Brain microvascular endothelial cell (primary cell): ENCODE measurements at places on chromosomes 11 and 22.
A peak's percentile ranks its signal among the peaks of the same experiment; 100 is the strongest.

DNA sequence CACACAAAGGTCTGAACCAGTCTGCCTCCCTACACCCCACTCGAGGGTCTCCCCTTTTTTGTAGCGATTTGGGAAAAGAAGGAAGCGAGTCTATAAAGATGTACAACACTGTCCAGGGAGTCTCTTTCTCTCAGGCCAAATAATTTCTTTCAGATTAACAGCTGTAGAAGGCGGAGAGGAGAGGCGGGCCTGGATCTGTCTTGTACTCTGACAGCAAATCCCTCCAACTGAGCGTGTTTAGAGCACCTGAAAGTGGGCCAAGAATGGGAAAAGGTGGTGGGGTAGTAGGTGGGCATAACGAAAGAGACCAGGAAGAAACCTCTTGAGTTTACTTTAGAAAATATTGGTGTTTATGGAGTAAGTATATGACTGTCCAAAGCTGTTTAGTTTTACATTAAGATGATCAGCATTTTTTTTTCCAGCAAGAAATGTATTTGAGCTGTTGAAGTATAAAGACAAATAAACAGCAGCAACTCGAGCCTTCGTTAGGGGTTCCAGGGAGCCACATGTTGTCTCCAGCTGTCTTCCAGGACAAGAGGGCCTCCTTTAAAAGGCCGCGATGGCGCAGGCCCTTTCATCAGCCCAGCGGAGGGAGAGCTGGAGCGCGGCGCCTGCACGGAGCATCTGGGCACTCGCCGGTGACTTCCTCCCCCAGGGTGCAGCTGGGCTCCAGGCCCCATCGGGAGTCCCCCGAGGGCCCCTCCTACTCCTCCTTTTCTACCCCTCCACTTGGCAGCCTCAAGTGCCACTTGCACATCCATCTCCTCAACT is 34.9 kb downstream of the SCUBE1 start:
- DNase-seq = no peak

DNA sequence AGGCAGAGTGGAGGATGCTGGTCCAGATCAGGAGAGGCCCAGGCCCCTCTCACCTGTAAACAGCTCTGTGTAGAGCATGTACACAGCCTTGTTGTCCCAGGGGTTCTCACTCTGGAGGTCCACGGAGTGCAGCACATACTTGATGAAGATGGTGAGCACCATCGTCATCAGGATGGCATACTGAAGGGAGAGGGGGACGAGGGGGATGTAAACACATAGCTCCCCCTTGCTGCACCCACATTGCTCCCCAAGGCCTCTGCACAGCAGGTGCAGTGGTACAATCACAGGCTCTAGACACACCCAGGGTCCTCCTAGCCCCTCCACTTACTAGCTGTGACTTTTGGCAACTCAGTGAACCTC is 2.9 kb downstream of the SYVN1 start:
- no peak for DNase-seq

GRCh38 chr11:78706551-78706950 is 131.9 kb upstream of the NARS2 start:
- no peak for DNase-seq

GRCh38 chr22:43707648-43708047 is 104.5 kb downstream of the EFCAB6 start:
- no peak for DNase-seq

GRCh38 chr22:29723766-29724165 is 4.0 kb downstream of the CABP7 start:
- no peak for DNase-seq

DNA sequence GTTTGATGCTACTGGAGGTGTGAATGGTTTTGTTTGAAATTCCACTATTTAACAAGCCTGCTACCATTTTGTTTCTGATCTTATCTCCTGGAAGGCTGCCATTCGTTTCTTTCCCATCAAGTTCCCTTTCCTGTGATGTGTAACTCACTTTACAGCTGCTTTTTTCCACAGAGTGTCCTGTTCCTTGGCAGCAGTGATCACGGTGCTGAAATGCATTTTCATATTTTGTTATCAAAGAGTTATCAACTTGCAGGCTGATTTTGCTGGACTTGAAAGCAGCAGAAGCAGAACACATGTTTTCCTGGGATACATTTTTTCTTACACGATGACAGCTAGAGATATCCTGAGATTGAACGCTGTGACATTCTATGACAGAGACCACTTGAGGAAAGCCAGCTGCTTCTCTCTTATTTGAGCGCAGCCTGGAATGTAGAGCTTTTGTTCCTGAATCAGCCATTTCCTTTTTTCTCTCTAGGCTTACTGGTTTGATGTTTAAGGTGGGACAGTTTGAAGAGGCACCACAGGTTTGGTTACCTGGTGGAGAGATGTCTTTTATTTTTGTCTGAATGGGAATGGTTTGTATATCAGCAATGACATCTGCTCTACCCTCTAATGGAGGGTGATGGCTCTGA is 34.7 kb downstream of the PRR14L start:
- no peak for DNase-seq

DNA sequence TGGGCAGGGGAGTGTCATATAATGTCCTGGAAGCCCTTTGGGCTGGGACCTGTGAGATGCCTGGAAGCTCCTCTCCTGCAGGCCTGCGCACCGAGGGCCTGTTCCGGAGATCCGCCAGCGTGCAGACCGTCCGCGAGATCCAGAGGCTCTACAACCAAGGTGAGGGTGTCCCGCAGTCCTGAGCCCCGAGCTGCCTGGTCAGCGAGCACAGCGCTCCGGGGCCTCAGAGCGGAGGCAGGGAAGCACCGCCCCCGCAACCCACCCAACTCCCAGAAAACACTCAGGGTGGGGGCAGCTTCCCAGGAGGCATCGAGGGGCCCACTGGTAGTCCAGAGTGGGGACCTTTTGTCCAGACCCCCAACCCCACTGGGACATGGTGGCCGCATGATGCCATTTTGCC is 95.5 kb downstream of the ARHGAP8 start:
- DNase-seq = no peak

DNA sequence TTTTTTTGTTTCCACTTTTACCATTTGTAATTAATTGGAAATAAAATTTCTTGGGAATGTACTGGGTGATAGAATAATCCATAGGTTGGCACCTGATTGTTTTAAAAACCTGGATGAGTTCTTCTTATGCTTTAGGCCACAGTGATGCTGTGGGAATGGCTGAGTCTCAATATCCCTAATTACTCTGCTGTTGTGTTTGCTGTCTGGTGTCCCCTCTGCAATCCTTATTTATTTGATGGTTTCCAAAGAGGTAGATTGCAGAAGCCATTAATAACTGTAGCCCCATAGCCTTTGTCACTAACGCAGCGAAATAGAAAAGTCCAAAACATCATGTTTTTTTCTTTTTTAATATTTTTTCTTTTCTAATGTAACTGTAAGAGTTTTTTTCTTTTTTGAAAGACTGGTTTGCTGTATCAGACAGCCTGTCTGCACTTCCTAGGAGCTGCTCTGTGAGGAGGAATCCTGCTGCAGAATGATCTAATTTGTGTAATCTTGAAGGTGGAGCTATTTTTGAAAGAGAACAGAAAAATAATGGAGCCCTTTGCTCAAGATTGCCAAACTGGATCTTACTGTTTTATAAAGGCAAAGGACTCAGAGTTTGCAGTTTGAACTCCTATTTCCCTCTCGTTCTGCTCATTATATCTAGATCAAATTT is 14.9 kb downstream of the PACS1 start:
- DNase-seq = no peak

GRCh38 chr11:128316541-128317227 is 270.7 kb downstream of the ETS1 start:
- DNase-seq = no peak

DNA sequence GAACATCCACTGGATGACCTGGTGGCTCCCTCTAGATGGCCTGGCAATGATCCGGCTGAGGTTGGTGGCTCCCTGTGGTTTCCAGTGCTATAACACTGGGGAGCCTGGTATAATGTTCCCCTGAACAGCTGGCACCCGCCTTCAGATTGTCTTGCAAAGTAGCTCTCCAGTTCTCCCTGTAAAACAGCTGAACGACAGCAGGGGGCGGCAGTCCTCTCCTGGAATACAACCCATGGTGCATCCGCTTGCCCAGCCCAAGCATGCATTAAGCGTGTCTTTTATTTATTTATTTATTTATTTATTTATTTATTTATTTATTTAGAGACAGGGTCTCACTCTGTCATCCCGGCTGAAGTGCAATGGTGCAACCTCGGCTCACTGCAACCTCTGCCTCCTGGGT is 258.9 kb downstream of the BUD13 start:
- peak; percentile 12 for DNase-seq

- no peak for DNase-seq
Observed at GRCh38 chr11:109862835-109863234, 230.4 kb upstream of the ZC3H12C start.

DNA sequence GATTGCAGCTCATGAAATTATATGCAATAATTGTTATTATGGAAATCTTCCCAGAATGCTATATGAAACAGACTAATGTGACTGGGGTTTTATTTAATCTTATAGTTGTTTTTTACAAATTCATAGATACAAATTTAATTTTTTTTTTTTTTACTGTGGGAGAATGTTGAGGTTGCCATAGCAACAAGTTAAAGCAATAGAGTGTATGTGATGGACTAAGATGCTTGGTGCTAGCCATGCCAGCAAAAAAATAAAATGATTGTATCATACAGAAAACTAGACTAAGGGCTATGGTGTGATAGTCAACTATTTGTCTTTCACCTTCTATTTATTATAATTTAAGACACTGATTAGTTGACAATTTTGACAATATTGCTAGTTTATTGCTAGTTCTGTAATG is 163.2 kb upstream of the BLID start:
- no peak for DNase-seq

- DNase-seq = no peak
Observed at GRCh38 chr11:4068962-4069361, 25.6 kb upstream of the RRM1 start.

DNA sequence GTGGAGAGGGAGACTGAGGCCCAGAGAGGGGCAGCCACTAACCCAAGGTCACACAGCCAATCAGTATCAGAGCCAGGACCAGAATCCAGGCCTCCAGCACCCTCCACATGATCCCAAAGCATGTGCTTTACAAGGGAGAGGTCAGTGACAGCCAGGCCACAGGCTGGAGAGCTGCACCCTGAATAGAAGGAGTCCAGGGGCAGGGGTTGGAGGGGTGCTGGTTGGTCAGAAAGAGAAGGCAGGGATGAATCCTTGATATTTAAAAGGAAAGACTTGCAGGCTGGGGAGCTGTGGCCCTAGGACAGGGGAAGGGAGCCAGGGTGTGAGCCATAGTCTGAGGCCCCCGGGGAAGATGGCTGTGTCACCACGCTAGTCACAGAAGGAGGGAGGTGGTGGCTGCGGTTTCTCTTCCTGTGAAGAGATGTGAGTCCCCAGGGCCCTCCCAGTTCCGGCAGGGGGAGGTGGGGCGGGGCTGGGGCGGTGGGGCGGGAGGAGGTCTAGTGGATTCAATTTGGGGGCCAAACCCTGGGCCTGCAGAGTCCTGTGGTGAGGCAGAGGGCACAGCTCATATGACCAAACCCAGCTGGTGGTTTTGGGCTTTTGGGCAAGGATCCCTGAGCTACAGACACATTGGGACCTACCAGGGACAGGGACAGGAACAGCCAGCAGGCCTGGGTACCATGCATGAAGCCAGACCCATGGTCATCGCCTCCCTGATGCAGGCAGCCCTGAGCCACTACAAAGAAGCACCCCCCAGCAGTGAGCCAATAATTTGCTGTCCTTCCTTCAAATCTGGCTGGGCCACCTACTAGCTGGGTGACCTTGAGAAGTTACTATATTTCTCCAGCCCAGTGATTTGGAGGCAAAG is 14.0 kb downstream of the RAC2 start:
- DNase-seq = peak; percentile 43

DNA sequence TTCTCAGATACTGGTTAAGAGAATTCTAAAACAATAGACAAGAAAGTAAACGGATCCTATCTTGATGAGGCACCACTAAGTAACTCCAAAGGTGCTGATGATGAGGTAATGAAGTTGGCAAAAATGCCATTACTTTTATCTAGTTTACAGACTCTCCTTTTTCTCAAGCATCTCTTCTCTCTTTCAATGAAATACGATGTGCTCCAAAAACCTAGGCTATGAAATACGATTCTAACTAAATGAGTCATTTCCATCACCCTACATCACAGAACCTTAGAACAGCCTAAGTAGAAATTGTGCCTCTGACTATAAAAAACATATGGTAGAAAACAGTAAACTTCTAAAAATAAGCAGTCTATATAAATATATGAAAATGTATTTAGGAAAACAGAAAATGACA is 58.9 kb upstream of the ARHGAP32 start:
- no peak for DNase-seq

- no peak for DNase-seq
Observed at GRCh38 chr22:49587987-49588386, 239.7 kb downstream of the BRD1 start.

DNA sequence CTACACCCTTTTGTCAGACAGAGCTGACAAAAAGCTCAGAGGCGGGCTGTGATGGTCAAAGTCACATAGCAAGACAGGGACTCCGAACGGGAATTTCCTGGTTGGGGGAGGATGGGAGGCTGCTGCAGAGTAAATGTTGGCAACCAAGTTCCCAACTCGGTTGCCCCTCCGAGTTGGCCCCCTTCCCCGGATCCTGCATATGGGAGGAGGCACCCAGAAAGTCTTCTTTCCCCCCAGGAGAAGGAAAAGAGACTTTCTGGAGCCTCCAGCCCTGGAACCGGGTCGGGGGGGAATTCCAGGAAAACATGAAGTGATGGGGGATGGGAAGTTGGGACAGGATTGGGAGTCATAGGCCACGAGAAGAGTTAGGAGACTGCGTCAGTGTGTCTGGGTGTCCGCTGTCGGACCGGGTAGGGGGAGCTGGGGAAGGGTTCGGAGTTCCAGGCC is 614 bp downstream of the SELENOM start:
- peak; percentile 19 for DNase-seq

DNA sequence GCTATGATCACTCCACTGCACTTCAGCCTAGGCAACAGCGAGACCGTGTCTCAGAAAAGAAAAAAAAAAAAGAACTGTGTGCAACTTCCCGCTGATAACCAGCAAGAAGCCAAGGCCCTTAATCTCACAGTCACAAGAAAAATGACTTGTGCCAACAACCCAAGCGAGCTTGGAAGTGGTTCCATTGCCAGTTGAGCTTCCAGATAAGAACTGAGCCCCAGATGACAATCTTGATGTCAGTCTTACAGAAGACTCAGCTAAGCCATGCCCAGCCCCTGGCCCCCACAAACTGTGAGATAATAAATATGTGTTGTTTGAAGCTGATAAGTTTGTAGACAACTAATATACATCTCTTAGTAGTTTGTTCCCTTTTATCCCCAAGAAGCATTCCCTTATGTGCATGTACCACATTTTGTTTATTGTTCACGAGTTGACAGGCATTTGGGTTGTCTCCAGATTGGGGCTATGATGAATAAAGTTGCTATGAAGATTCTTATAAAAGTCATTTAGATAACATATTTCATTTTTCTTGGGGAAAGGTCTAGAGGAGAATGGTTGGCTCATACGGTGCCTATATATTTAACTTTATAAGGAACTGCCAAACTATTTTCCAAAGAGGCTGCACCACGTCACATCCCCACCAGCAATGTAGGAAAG is 85.9 kb downstream of the TIMP3 start:
- DNase-seq = no peak

GRCh38 chr11:21364866-21365624 is 695.7 kb downstream of the NELL1 start:
- no peak for DNase-seq

GRCh38 chr11:16759857-16760508 is 21.5 kb downstream of the C11orf58 start:
- DNase-seq = no peak
